Fibroblast of lung (primary cell): ENCODE measurements at places on chromosomes 3 and 15. TPM values are rescaled to one million over a fixed set of nuclear protein-coding genes. Genes with fewer than 3 reads are reported as not detected.

DNA sequence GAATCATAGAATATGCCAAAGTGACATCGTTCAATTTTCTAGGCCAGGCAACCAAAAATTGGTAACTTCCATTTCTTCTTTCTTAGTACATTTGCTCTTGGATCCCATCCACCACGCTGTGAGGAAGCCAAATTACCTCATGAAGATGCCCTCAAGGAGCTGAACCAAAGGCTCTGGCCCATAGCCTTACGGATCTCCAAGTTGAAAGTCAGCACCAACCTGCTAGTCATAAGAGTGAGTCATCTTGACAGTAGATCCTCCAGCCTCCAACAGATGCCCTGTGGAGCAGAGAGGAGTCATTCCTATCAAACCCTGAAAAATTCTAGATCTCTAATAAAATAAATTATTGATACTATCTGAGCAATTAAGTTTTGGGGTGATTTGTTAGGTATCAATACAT lies 322.5 kb upstream of the COL8A1 start:
- DNase-seq = peak; percentile 37

GRCh38 chr3:34727700-34728099 lies 911.6 kb upstream of the ARPP21 start:
- no peak for DNase-seq

- peak; percentile 99 for DNase-seq
Observed at GRCh38 chr3:143135150-143135549, 15.6 kb downstream of the CHST2 start.

EPHA3 gene
- 0.09 and 0.23 TPM in 2 replicates for polyA plus RNA-seq

GRCh38 chr3:58577269-58577821 lies at the start of gene FAM107A:
TSS of gene FAM107A (minus strand) at chr3:58577391. CDS start at chr3:58569860, 7,531 bp downstream.
- DNase-seq = peak; percentile 63

- DNase-seq = no peak
Observed at GRCh38 chr15:83410532-83410931, 36.6 kb upstream of the SH3GL3 start.

DNA sequence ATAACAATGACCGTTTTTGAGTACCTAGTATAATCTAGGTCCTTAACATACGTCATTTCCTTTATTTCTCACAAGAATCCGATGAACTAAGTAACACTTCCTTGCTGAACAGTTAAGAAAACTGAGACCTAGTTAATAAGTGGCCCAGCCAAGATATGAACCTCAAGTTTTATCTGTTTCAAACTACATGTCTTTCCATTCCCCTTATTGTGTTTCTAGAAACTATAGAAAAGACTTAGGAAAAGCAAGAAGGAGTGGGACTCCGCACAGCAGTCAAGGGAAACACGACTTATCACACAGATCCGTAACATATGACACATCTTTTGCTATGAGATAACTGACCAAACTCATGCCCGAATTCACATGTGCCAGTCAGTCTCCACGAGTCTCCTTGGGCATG lies 221.2 kb upstream of the ADAMTS9 start:
- no peak for DNase-seq

DNA sequence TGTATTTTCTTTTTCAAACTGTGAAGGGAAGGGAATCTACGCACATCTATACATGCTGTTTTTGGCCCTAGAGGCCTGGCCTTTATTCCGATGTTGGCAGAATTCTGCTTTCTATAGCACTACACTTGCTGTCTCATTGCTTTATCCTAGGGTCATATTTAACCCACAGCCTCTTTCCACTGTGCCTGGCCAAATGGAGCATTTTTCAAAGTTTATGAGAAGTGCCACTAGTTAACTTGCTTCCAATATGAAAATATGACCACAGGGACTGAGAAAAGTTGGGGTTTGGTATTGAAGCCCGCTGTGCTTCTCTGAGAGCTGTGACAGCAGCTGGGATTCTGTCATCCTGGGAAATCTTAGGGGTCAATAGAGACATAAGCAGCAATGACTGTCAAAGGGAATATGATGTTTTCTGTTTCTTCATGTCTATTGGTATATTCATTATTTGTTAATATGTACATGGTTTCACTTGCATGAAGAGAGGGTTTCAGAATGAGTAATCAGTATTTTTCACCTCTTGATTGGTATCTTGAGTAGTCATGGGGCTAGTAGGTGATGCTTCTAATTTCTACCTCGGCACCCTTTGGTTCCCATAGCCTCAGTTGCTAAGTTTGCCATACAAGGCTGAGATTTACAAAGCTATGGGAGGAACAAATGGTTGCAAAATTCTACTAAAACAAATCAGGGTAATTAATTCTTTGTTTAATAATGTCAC lies 275.8 kb upstream of the RBMS3 start:
- no peak for DNase-seq

- no peak for DNase-seq
Observed at GRCh38 chr3:62705721-62706120, 169.5 kb downstream of the CADPS start.

CHRNA5 gene
- 1.2 and 2.9 TPM in 2 replicates for polyA plus RNA-seq

DNA sequence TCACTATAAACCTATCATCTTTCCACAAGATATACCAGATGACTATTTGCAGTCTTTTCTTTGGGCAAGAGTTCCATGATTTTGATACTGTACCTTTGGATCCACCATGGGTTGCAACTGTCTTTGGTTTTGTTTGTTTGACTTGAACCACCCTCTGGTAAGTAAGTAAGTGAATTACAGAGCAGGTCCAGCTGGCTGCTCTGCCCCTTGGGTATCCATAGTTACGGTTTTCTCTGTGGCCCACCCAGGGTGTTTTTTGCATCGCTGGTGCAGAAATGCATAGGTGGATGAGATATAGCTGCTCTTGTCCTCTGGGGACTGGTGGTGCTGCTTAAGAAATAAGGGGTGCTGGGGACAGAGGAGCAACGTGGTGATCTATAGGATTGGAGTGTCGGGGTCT lies 33.8 kb downstream of the CHDH start:
- DNase-seq = no peak

GRCh38 chr3:26768068-26768651 lies 145.6 kb downstream of the LRRC3B start:
- no peak for DNase-seq

DNA sequence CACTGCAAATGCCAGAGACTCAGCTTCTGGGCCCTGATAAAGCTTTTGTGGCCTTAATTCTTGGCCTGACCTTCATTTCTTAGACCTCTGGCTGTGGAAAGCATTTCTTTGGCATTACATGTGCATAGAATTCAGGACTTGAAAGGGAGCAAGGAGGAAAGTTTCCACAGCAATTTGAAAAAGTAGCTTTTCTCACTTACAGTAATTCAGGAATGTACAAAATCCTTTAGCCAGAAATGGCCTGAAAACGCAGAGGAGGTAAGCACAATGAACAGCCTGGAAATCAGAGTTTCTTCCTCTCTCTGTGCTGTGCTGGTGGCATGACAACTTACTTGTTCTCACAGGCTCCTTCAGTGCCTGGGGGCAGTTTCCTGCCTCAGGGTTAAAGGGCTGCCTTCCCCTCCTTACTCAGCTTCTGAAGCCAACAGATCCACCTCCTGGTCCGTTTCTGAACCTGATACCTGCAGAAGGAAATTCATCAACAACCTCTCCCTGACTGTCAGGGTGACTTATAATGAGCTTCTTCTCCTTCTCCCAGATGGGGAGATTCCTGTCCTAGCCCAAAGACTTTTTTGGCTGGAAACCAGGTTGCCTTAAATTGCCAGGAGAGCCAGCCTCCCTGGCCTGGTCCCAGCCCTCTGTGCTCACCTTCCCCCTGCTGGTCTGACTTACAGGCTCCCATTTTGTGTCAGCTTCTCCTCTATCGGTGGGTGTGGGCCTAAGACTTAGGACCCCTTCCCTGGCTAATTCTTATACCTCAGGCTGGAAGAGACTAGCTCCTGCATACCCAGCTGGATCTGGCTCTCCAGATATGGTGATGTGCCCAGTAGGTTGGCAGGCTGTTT lies 102.3 kb downstream of the MYRIP start:
- DNase-seq = peak; percentile 83

- DNase-seq = peak; percentile 74
Observed at GRCh38 chr15:74787251-74788041, 5.6 kb downstream of the CSK start.

VGLL3 gene
- 41.8 and 222 TPM in 2 replicates for polyA plus RNA-seq

DNA sequence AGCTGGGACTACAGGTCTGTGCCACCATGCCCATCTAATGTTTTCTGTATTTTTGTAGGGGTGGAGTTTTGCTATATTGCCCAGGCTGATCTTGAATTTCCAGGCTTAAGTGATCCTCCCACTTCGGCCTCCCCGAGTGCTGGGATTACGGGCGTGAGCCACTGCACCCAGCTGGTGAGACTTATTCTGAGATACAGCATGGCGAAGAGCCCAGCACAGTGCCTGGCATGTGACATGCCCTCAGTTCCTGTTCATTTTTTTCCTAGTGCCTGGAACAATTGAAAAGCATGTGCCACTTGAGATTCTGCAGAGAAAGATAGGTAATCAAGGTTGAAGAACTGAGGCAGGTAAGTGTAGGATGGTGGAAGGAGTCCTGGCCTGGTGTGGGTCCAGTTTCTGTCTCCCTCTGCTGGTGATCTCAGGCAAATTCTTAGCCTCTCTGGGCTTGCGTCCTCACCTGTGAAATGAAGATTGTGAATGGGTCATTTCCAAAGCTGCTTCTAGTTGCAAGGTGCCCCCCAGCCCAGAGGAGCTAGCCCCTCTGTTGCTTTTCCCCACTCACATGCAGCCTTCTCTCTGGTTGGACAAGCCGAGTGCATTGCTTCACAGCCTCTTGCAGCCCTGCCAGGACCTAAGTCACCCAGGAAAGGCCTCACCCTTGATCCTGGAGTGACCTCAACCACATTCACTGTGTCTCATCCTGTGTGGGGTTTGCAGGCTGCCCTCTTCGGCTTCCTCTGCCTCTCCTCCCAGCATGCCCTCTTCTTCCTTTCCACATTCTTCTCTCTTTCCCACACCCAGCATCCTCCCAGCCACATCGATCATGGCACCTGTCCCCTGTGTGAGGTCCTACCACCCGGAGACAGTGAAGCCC lies 4.3 kb upstream of the RHCG start:
- no peak for DNase-seq

GRCh38 chr3:187062526-187063177 lies 76.6 kb downstream of the RPL39L start:
- DNase-seq = peak; percentile 75

- DNase-seq = no peak
Observed at GRCh38 chr15:86919581-86919980, 839.9 kb downstream of the AGBL1 start.

- DNase-seq = no peak
Observed at GRCh38 chr3:138398791-138399575, 35.4 kb upstream of the ESYT3 start.

DNA sequence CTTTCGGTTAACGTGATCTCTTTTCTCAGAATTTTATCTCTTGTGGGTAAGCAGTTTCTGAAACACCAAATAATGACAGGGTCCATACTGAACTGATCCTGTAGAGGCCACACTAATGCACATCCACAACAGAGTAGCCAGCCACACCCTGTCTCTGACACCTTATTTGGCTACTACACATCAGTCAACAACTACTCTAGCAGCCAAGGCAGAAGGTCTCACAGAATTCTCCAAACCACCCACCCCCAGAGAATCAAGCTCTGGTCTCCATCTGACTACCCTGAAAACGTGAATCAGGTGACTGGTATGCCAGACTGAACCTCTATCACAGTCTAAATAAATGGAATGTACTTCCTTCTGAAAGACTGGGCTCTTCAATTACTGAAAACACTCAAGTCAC lies 38.0 kb downstream of the EDC3 start:
- DNase-seq = peak; percentile 83

DNA sequence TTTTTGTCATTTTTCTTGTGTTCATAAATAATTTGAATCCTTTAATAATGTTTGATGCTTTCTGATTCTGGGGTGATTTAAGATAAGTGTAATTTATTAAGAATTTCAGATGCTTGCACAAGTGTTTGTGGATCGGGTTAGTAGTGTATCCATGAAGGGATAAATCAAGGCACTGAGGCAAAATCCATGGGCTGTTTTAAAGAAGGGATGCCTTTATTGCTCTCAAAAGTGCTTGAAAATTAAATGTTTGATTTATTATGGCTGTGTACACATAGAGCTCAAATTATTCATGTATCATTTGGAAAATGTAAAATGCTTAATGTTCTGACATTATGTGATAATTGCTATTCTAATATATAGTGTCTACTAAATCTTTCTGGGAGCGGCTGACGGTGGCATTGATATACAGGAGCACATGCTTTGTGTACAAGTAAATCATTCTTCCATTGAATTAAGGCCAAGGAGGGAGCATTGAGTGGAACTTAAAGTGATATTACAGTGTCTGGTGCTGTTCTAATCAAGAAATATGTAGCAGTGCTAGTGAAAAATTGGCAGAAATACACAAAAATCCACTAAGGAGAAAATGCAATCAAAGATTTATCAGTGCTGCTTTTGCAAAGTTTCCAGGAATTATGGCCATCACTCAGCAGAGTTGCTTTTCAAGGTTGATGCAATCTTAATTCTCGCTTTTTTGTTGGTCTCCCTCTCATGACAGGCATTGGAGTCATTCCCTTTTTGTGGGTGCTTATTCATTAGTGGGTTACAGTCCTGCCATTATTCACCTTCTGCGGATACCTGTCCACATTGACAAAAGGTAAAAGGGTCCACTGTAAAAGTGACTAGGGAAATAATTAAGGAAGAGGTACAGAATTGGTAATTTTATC lies 181.6 kb downstream of the MFSD1 start:
- DNase-seq = no peak
